ENCODE measurements at places on chromosomes 2 and 18.

GRCh38 chr2:27152102-27152795 lies 3.4 kb downstream of the TCF23 start:
- DNase-seq = no peak

GRCh38 chr2:63981702-63982103 lies 37.5 kb downstream of the VPS54 start:
- no peak for DNase-seq

GRCh38 chr2:145323512-145323911 lies 803.6 kb upstream of the ZEB2 start:
- DNase-seq = no peak

GRCh38 chr18:53747210-53747609 lies 477.3 kb downstream of the MBD2 start:
- no peak for DNase-seq

DNA sequence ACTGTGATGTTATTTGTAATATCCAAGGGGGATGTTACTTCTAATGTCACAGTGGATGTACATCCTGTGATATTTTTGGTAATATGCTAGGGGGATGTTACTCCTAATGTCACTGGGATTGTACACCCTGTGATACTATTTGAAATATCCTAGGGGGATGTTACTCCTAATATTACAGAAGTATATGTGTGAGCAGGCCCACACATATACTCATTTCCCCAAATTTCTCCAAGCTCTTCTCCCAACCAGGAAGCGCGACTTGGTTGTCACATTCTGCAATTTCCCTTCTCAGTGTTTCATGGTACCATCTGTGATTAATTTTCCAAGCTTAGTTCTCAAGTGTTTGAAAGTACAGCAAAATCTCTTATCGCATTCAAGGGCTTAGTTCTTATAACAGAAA lies 29.5 kb upstream of the CHN1 start:
- no peak for DNase-seq

GRCh38 chr2:42953216-42953615 lies 160.8 kb upstream of the HAAO start:
- no peak for DNase-seq

- no peak for DNase-seq
Measured at GRCh38 chr2:62381656-62382055, 124.3 kb downstream of the TMEM17 start.

- no peak for DNase-seq
Measured at GRCh38 chr18:43271593-43272432, 5.5 kb downstream of the SYT4 start.

GRCh38 chr2:201631041-201631440 lies 12.3 kb downstream of the TMEM237 start:
- DNase-seq = no peak

GRCh38 chr2:144511226-144511810 lies 8.6 kb downstream of the ZEB2 start:
- DNase-seq = no peak

Data from occipital lobe (tissue), 3 donors.